HFF-Myc (cell line): ENCODE measurements at places on chromosomes 11 and 22.

DNA sequence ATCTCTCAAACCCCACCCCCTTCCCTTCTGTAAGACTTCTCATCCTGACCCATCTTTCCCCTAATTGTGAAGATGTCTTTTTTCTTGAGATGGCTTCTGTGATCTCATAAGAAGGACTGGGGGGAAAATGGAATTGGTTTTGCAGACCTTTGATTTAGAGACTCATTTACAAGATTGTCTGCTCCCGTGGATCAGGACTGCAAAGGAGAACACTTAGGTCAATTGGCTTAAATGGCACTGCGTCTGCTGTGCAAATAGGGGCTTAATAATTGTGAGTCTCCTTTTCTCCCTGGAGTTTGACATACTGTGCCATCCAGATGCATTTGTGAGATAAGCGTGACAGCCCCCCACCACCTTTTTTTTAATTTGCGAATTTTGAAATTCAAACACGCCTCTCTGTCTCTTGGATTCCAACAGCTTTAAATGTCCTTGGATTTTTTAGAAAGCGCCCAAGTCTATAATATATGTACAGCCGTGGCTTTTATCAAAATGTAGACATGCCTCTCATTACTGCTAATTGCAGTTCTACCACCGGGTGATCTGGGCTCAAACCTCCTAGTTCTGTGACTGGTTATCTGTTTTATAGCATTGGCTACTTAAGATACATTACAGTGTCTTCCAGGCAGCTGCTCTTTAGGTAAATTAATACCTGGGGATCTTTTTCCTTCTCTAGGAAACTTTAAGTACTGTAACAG, 150.0 kb downstream of the DBX1 start:
- DNase-seq = no peak

GRCh38 chr22:39041908-39042307, 1.2 kb downstream of the APOBEC3F start:
- no peak for DNase-seq

DNA sequence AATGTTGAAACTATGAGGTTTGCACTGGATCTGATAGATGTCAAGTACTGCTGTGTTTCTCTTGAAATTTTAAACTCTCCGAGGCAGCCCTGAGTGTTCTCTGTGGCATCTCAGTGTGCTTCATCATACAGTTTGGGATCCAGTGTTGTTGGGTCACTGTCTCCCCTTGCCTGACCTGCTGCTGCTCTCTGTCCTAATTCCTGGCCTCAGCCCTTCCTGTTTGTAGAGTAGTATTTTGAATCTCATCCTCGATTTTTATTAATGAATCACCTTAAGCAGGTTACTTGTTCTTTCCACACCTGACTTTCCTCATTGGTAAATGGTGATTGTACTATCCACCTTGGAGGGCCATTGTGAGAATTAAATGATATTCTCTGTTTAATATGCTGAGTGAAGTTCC, 70.7 kb upstream of the PAX6 start:
- DNase-seq = no peak

GRCh38 chr11:79414644-79415317, 26.0 kb downstream of the TENM4 start:
- no peak for DNase-seq

- DNase-seq = no peak
Observed at GRCh38 chr22:40019100-40019499, 24.3 kb downstream of the FAM83F start.

DNA sequence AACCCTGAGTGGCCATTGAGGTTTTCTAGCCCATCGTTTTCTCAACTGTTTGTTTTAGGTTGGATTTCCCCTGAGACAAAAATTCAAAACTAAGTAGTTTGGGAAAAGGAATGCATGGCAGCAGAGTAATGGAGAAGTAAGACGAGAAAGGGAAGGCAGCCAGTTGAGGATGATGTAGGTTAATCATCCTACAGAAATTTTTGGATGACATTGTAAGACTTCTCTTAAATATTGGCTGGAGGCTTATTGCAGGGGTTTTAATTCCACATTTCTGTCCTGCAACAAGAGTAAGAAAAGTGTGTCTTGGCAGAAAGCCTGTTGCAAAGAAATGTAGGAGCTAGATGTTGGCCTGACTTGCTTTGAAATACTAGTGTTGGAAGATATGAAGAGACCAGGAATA, 308.8 kb downstream of the LUZP2 start:
- DNase-seq = no peak

DNA sequence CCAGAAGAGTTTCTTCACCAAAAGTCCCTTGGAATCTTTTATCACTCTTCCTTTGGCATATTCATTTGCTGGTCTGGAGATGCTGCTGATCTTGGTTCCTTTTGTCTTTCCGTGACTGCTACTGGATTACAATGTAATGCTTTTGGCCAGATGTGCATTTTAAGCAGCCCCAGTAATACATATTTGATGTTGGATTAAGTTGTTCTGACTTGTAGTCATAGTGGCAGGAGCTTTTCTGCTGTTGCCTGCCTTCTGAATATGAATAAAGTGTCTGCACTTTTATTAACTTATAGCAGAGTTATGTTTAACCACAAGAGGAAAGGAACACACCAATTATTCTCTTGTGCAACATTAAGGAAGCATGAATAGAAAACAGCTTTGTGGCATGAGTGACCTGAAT, 360.0 kb upstream of the DDI1 start:
- DNase-seq = no peak
